Activated naive CD8-positive, alpha-beta T cell treated with anti-CD3 and anti-CD28 coated beads, Interleukin-2, amount 50 U/mL, for 24 hours (primary cell): ENCODE measurements at places on chromosomes 7 and 10.

- no peak overlapping the region for H3K27ac ChIP-seq
- no peak overlapping the region for H3K4me3 ChIP-seq
- no peaks in the 10 kb centered on the region for H3K27me3 ChIP-seq
- no peaks in the 10 kb centered on the region for H3K4me1 ChIP-seq
- H3K36me3 ChIP-seq = peaks cover 12% of the 10 kb centered on the region
Measured at GRCh38 chr7:107610323-107610722, 30.3 kb downstream of the BCAP29 start.

DNA sequence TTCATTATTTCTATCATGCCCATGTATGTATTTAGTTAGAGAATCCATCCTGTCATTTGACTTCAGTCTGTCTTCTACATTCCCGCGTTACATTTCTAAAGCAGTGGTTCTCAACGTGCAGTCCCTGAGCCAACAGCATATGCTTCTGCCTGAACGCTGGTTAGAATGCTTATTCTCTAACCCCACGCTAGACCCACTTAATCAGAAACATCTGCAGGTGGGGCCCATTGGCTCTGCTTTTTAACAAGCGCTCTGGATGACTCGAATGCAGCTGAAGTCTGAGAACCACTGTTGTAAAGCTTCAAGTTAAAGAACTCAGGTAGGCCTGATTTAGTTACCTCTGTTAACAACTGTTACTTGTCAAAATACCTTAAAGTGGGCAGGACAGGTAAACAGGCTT lies 38.2 kb downstream of the NEUROD6 start:
- H3K4me1 ChIP-seq = no peaks in the 10 kb centered on the region
- no peak overlapping the region for H3K27ac ChIP-seq
- DNase-seq = no peak
- H3K36me3 ChIP-seq = no peaks in the 10 kb centered on the region

DNA sequence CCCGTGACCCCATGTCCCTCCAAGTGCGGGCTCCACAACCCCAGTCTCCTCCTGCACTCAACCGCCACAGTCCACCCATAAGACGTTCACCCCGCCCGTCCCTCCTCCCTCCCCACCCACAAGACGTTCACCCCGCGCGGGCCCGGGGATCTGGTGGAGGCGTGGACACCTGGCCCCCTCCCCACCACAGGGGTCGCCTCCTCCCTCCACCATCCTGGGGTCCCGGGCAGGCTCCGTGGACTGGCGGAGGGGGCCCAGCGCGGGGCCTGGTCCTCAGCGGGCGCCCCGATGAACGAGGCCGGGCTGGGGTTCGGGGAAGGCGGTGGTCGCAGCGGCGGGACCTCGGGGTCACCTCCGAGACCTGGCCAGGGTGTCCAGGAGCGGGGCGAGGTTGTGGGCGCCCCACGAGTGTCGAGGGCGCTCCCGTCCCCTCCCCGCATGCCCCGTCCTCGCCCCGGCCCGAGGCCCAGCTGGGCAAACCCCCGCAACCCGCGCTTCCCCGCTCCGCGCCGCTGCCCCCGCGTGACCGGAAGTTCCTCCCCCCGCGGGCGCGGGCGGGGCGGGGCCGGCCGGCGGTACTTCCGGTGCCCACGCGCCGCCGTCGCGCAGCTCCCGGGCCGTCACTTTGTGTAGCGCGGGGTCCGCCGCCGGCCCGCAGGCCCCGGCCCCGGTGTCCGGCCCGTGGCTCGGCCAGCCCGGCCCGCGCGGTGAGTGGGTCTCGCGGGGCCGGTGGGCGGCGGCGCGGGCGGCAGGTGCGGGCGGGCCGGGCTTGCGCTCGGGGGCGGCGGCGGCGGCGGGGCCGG lies at the start of gene ZNF316:
ZNF316 (plus strand) TSS at position 578 of the 803 bp plus-strand sequence. CDS start 5,092 bp downstream, outside the sequence.
- DNase-seq = peak; percentile 70
- peaks cover 29% of the 10 kb centered on the region for H3K4me1 ChIP-seq
- H3K27ac ChIP-seq = peak within 1 kb of the TSS; percentile 87
- H3K36me3 ChIP-seq = peaks cover 21% of the 10 kb centered on the region
- H3K27me3 ChIP-seq = no peaks in the 10 kb centered on the region

- H3K27ac ChIP-seq = no peak overlapping the region
- H3K4me1 ChIP-seq = no peaks in the 10 kb centered on the region
- no peak overlapping the region for H3K4me3 ChIP-seq
- peaks cover 2% of the 10 kb centered on the region for H3K27me3 ChIP-seq
- DNase-seq = no peak
- H3K36me3 ChIP-seq = no peaks in the 10 kb centered on the region
Measured at GRCh38 chr7:142896151-142896550, 10.6 kb upstream of the TRPV6 start.

GRCh38 chr7:157766098-157766497 lies 429.3 kb downstream of the DNAJB6 start:
- peaks cover 7% of the 10 kb centered on the region for H3K27me3 ChIP-seq
- H3K4me3 ChIP-seq = no peak overlapping the region
- no peaks in the 10 kb centered on the region for H3K4me1 ChIP-seq
- no peak overlapping the region for H3K27ac ChIP-seq
- H3K36me3 ChIP-seq = no peaks in the 10 kb centered on the region
- no peak for DNase-seq

- peak overlapping the region; percentile 32 for H3K4me3 ChIP-seq
- no peak for DNase-seq
- H3K27ac ChIP-seq = peak overlapping the region; percentile 86
- H3K4me1 ChIP-seq = peaks cover 50% of the 10 kb centered on the region
- peaks cover 10% of the 10 kb centered on the region for H3K36me3 ChIP-seq
Measured at GRCh38 chr10:33099748-33100147, 141.7 kb upstream of the ITGB1 start.

GRCh38 chr10:132150777-132151176 lies 36.0 kb upstream of the DPYSL4 start:
- no peaks in the 10 kb centered on the region for H3K4me1 ChIP-seq
- no peak overlapping the region for H3K4me3 ChIP-seq
- DNase-seq = no peak
- H3K27me3 ChIP-seq = no peaks in the 10 kb centered on the region
- no peak overlapping the region for H3K27ac ChIP-seq

DNA sequence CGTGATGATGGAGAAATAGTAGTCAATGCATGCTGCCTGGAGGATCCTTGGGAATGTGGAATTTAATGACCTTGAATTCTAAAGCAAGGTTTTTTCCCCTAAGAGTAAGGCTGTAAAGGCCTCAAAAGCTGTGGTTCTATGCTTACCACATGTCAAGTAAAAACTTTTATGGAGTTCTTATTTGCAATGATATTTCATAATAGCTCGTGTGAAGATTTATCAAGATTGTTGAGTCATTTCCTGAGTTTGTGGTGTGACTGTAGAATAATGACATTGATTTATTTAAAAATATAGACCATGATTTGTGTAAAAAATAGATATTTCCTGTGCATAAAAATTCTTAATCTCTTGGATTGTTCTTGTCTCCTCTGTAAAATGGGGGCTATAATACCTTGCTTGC lies 67.5 kb upstream of the SORCS1 start:
- no peak overlapping the region for H3K4me3 ChIP-seq
- no peaks in the 10 kb centered on the region for H3K4me1 ChIP-seq
- no peak for DNase-seq

DNA sequence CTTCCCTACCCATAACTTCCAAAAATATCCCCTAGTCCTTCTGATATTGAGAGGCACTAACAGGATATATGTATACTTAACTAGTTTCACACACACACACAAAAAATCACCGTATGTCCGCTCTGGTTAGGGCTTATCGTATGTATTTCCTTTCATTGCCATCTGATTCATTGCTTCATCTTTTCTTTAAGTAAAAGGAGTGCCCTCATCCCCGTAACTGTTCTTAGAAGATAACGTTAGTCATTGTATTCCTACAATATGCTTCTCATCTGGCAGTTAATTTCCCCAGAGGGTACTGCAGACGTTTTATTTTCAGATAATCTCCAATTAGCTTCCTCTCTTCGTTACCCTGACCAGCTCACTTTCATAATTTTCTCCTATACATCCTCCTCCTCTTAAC lies 37.3 kb downstream of the NRCAM start:
- H3K27ac ChIP-seq = no peak overlapping the region
- no peak overlapping the region for H3K4me3 ChIP-seq
- H3K36me3 ChIP-seq = no peaks in the 10 kb centered on the region
- no peak for DNase-seq

DNA sequence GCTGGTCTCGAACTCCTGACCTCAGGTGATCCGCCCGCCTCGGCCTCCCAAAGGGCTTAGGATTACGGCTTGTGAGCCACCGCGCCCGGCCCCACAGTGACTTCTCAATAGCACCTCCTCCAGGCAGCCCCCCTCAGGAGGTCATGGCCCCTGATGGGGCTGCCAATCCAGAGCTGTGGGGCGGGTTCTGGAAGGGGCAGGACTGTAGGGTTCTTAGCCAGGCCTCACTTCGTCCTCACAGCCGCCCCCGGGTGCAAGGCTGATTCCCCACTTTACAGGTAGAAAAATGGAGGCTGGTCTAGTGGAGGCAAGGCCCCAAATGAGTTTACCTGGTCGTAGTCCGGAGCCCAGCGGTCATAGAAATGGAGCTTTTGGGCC lies 638 bp downstream of the METTL27 start:
- H3K4me3 ChIP-seq = peak overlapping the region; percentile 73
- H3K36me3 ChIP-seq = no peaks in the 10 kb centered on the region
- no peak overlapping the region for H3K27ac ChIP-seq
- H3K4me1 ChIP-seq = peaks cover 12% of the 10 kb centered on the region
- H3K27me3 ChIP-seq = no peaks in the 10 kb centered on the region
- DNase-seq = no peak

- peaks cover 18% of the 10 kb centered on the region for H3K4me1 ChIP-seq
- H3K4me3 ChIP-seq = no peak overlapping the region
- no peaks in the 10 kb centered on the region for H3K27me3 ChIP-seq
- no peak for DNase-seq
Measured at GRCh38 chr10:88958721-88959120, 6.1 kb upstream of the ACTA2 start.

DNA sequence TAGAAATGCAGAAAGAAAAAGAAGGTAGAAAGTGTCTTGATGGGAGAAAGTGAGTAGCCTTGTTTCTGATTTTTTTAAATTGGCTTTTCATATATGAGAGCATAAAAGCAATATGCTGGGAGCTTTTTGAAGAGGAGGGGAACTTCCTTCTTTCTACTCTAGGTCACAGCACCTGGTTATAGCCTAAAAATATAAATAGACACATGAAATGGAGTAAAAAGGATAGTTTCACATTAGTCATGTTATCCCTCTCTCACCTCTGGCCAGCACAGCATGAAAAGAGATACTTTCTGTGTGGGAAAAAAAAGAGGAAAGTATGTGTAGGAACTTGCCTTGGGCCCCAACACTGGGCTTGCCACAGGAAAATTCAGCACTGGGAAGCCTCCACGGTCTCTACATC lies 292.2 kb upstream of the ZWINT start:
- H3K36me3 ChIP-seq = no peaks in the 10 kb centered on the region
- H3K4me1 ChIP-seq = no peaks in the 10 kb centered on the region
- DNase-seq = no peak
- H3K4me3 ChIP-seq = no peak overlapping the region
- H3K27me3 ChIP-seq = no peaks in the 10 kb centered on the region

GRCh38 chr10:117536072-117536865 lies 6.3 kb upstream of the EMX2 start:
- H3K36me3 ChIP-seq = no peaks in the 10 kb centered on the region
- peaks cover 10% of the 10 kb centered on the region for H3K4me1 ChIP-seq
- DNase-seq = no peak

GRCh38 chr7:39357648-39358047 lies 208.6 kb upstream of the YAE1 start:
- H3K36me3 ChIP-seq = no peaks in the 10 kb centered on the region
- H3K4me3 ChIP-seq = no peak overlapping the region
- peaks cover 4% of the 10 kb centered on the region for H3K4me1 ChIP-seq
- no peak for DNase-seq
- no peak overlapping the region for H3K27ac ChIP-seq

GRCh38 chr10:11143242-11143641 lies 125.6 kb downstream of the CELF2 start:
- no peaks in the 10 kb centered on the region for H3K27me3 ChIP-seq
- no peak for DNase-seq
- H3K4me3 ChIP-seq = no peak overlapping the region
- H3K36me3 ChIP-seq = no peaks in the 10 kb centered on the region
- peak overlapping the region; percentile 66 for H3K27ac ChIP-seq
- peaks cover 83% of the 10 kb centered on the region for H3K4me1 ChIP-seq

DNA sequence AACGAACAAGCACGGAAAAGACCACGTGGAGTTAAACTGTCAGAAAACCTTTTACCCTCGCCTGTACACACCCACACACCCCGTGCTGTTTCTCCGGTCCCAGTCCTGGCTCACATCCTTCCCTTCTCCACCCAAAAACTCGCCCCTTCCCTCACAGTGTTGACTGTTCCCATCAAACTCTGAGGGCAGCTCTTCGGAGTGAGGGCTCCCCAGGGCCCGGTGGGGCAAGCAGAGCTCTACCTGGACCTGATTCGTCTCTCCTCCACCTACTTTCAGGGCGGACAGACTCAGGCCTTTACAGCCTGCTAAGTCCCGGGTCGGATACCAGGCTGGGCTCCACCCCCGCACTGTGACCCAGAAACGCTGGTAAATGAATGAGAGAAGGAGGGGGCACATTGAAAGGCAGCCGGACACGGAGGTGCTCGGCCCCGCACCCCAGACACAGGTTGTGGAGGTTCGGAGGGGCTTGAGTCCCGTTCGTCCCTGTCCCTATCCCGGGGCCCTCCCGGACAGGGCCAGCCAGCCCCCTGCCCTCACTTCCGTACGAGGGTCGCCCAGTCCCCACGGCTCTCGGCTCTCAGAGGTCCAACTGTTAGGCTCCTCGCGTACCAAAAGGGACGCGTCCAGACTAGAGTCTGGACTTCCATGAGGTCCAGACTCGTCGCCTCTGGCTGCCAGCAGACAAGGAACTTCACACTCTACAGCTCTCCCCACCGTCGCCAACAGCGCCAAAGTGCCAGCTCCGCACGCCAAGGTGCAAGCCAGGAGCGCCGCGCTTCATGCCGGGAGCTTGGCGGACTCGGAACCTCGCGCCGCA lies 31.7 kb upstream of the ASL start:
- DNase-seq = peak; percentile 29
- H3K4me3 ChIP-seq = peak overlapping the region; percentile 74
- H3K36me3 ChIP-seq = no peaks in the 10 kb centered on the region
- peaks cover 8% of the 10 kb centered on the region for H3K4me1 ChIP-seq
- peaks cover 21% of the 10 kb centered on the region for H3K27me3 ChIP-seq

- no peaks in the 10 kb centered on the region for H3K4me1 ChIP-seq
- peaks cover 12% of the 10 kb centered on the region for H3K36me3 ChIP-seq
- no peak overlapping the region for H3K4me3 ChIP-seq
- H3K27me3 ChIP-seq = no peaks in the 10 kb centered on the region
- no peak for DNase-seq
Measured at GRCh38 chr7:66642186-66642585, 13.5 kb downstream of the KCTD7 start.

DNA sequence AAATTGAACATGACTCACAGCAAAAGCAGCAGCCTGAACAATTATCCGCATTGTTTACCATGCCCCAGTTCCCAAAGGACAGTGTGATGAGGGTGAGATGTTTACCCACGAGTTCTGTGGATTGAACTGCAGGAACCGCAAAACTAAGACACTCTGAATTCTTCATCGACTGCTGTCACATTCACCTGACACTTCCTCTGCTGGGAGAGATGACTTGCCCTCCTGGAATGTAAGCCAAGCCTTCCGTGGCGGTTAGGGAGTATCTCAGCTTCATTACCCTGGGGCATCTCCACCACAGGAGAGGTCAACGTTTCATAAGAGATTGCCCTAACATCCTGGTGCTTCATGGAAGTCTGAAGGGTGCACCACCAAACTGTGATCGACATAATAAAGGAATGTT lies 374.6 kb upstream of the ADARB2 start:
- no peaks in the 10 kb centered on the region for H3K27me3 ChIP-seq
- H3K27ac ChIP-seq = no peak overlapping the region
- H3K4me1 ChIP-seq = no peaks in the 10 kb centered on the region
